ENCODE measurements at places on chromosomes 6 and 20.

GRCh38 chr20:58046311-58046710 lies 182.1 kb downstream of the ANKRD60 start:
- no peak for DNase-seq

DNA sequence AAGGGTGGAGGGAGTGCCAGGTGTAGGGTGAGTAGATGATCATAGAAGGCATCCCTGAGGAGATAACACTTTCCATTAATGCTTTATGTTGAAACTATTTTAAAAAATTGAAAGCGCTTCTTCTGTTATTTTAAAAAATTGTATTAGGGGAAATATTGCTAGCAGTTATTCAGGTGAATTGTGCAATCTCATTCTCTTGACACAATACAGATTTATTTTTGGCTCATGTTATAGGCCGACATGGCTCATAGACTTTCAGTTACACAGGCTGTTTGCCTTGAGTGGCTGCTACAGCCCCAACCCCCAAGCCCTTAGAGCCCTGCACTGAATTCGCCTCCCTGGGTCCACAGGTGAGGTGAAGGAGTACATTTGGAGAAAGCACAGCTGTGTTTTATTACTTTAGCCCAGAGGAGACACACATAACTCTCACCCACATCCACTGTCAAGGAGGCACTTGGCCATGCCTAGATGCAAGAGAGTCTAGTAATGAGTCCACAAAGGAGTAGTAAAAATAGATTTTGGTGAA lies 228.2 kb downstream of the RFPL4B start:
- DNase-seq: no peak

GRCh38 chr20:20561172-20561571 lies 151.3 kb downstream of the RALGAPA2 start:
- DNase-seq: no peak

GRCh38 chr20:16107172-16107870 lies 465.9 kb downstream of the KIF16B start:
- no peak for DNase-seq

GRCh38 chr20:37421988-37422387 lies 76.0 kb downstream of the SRC start:
- DNase-seq: no peak

GRCh38 chr6:26172608-26172968 lies 85.4 kb downstream of the HFE start:
- no peak for DNase-seq

- no peak for DNase-seq
Measured at GRCh38 chr20:38275815-38276550, 15.4 kb upstream of the KIAA1755 start.

- DNase-seq: no peak
Measured at GRCh38 chr20:3927486-3928291, 38.5 kb downstream of the PANK2 start.

DNA sequence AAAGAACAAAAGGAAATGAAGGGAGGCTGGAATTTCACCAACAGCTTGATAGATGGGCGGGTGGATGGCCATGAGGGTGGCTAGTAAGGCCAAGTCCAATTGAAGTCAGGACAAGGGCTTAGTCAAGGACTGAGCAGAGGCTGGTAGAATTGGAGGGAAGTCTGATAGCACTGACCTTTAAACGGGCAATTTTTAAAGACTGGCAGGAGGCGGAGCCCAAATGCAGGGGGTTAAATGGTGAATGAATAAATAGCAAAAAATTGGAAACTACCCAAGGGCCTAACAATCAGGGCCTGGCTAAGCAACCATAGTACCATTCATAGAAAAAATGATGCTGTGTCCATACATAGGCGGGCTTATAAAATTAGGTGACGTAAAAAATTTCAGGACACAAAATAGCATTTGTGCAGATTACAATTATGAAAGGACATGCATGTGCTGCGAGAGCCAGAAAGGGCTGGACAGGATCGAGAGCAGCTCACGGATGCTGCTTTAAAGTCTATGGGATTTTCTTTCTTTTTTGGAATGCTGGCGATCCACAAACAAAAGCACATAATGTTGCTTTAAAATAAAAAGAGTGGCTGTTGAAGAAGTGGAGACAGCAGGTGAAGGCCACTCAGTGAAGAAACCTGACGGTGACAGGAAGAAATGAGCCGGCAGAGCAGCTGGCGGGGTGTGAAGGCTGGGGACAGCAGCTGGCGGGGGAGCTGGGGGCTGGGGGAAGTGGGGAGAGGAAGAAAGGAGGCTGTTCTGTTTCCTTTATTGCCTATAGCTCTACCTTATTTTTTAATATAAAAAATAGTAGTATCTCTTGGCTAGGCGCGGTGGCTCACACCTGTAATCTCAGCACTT lies 42.8 kb upstream of the TAF8 start:
- no peak for DNase-seq

GRCh38 chr20:56187534-56188165 lies 60.9 kb upstream of the MC3R start:
- no peak for DNase-seq

DNA sequence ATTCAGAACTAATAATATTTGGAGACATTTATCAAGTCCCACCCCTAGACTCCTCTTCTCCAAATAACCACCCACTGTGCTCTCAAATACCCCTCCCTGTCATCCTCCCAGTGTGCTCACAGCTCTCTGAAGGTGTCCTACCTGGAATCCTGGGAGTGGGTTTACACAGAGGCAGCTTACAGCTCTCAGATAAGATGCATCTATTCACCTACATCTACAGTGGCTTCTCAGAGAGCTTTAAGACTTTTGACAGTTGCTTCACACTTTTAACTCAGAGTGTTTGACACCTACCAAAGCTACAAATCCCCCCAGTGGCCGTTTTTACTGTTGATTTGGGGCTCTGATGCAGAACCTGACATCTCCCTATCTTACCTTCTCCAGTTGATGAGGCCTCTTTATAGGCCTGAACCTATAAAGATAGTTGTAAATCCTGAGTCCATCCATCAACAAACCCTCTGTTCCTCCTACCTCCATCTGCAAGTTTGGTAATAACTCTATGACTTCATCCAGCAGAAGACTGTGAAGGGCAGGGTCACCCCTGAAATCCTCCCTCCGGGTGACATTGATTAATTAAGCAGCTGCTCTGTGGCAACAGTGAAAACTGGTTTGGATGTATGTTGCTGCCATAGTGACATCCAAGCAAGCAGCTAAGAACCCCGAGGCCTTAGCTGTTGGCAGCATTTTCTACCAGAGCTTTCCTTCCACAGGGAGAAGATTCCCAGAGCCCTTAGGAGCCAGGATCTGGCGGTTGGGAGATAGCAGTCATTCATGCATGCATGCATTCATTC lies 226.1 kb upstream of the RREB1 start:
- DNase-seq: no peak

DNA sequence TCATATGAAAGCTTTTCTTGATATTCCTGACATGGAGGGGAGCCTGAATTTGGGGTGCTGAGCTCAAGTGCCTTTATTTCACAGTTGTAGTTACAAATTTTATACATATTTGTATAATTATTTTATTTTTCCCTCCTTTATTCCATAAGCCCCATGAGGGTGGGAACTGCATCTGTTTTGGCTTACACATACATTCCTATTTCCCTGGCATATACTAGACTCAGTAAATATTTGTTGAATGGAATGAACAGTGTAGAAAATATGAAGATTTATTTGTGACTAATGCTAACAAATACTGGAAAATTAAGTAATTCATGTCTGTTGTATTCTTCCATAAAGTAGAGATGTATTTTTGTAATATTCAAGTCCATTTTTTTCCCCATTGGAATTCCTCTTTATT lies 127.1 kb downstream of the MYO6 start:
- no peak for DNase-seq
